ENCODE measurements at places on chromosomes 3 and 15.

DNA sequence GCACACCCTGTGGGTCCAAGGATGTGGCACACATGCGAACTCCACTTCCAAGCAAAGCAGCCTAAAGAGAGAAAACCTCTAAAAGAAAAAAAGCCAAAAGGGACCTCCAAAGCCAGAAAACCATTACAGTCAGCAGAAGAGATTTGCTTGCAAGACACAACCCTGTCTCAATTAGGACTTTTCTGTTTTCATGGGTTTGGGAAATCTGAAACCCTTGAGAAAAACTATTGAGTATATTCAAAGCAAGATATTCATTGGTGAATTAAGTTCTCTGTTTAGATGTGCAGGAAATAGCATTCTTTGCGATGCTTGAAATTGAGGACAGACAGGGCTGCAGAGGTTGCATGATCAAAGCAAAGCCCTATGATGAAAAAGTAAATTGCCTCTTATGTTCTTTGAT lies 10.2 kb upstream of the LDHAL6B start:
- DNase-seq, result no peak

DNA sequence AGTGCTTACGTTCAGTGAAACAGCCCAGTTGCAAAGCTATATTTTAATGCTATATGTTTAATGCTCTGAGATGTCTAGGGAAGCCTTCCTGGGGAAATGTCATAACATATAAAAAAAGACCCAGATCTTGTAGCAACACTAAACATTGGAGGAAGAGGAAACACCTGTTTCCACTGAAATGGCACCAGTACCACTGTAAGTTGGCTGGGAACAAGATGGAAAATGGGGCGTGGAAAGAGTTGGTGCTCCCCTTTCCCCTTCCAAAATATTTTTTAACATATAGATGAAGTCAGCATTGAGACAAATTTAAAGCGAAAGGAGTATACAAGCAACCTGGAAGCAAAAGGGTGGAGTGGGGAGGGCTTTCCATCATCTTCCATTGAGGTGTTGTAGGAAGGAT lies 289.9 kb upstream of the COL8A1 start:
- DNase-seq, result no peak

DNA sequence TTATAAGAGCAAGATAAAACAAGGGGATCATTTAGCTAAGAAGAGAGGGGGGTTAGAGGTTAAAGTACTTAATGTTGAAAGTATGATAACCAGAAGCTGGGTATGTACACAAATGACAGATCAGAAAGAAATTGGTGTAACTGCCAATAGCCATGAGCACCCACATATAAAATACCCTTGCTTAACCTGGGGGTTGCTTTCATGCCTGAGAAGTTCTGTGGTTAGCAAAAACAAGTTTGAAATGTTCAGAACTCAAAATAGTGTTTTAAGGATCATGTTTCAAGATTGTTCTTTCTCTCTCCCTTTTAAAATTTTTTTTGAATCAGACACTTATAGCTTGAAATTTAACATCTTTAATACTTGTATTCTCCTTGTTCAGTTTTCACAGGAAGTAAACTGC lies 321.4 kb upstream of the GBE1 start:
- DNase-seq, result no peak

GRCh38 chr3:48612309-48612708 lies 2.9 kb upstream of the UQCRC1 start:
- no peak for DNase-seq

- DNase-seq, result no peak
Measured at GRCh38 chr15:92921215-92922131, 21.3 kb downstream of the CHD2 start.

GRCh38 chr3:127043041-127043641 lies 60.2 kb downstream of the PLXNA1 start:
- no peak for DNase-seq

- no peak for DNase-seq
Measured at GRCh38 chr3:159896543-159896942, 92.1 kb upstream of the IL12A start.

DNA sequence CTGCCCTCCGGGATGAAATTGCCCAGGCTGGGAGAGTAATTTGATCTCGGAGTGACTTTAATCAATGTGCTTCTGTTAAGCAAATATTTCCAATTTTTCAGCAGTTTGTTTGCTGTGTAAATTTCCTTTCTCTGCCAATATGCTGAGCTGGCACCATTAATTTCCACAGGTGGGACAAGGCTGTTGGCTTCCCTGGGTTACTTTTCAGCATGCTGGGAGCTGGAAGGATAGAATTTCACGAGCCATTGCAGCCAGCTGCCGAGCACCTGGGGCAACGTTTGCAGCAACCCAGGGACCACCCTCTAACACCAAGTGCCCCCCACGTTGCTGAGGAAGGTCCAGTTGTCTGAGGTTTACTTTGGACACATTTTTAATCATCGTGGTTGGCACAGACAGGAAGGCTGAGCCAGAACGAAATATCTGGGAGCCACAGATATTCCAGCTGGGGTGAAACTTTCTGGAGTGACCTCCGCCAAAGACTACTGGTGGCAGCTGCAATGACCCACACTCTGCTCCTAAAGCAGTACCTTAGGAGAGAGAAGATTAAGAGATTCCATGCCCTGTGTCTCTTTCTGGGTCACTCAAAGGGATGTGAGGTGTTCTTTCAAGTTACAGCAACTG lies 293.3 kb upstream of the RGMA start:
- no peak for DNase-seq

Measured in effector memory CD8-positive, alpha-beta T cell (primary cell).